ENCODE measurements at places on chromosomes 16 and 17.

- DNase-seq, result no peak
These were observed 141.7 kb downstream of the MRM1 start for GRCh38 chr17:36743130-36743529.

- no peak for DNase-seq
These were observed 4.7 kb upstream of the GPRC5C start for GRCh38 chr17:74427048-74427762.

DNA sequence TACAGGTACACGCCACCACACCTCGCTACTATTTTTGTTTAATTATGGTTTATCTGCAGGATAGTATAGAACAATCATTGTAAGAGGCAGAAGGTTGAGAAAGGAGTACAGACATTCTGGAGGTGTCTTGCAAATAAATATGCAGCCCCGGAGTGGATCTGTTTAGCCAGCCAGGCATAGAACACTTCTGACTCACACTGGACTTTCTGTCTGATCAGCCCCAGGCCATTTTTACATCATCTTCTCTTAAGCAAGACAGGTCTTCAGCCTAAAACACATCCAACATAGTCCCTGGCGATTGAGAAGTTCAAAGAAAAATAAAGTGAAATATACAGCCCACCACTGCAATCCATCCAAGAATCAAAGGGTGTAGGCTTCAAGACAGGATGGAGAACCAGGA, 81.4 kb downstream of the XYLT1 start:
- DNase-seq, result no peak

DNA sequence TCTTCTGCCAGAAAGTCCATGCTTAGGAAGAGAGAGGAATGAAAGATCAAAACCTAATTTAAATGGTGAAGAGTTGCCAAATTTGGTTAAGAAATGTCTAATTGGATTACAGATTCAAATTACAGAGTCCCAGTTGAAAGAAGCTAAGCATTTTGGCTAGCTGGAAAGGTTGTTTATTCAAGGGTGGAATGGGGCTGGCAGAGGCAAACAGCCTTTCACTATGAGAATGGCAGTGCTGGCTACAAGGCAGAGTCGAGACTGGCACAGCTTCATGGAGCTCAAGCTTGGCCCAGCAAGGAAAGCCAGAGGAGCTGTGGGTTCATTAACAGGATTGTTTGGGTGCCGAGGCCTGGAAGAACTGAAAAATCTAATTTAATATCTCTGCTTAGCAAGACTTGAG, 13.6 kb downstream of the MAP3K3 start:
- no peak for DNase-seq

DNA sequence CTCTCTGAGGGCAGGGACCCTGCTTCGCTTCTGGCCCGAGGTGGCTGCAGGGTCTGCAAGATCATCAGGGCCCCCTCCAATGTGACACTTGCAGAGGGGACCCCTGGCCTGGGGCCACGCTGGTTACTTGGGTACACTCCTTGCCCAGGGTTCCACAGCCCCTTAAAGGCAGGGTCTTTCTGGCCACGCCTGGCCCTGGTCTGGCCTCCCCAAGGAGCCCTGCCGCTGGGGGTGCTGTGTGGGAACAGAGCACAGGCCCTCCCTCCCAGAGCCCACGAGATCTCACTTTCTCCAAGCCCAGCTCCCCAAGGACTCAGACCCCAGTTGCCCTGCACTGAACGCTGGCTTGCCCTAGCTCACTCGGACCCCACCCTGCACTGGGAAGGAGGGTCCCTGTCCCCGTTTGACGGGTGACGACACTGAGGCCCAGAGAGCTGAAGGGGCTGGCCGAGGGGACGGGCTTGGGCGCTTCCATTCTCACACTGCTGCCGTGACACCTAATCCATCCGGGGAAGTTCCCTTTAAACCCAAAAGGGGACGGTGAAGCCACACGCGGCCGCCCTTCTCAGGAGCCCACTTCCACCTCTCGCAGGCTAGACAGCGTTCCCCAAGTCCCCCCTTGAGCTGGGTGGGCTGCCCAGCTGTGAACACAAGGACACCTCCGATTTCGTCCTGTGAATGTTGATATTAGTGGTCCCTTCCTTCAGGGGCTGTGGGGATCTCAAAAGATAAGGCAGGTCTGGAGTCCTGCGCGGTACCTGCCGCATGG, 26.9 kb upstream of the OSGIN1 start:
- no peak for DNase-seq

DNA sequence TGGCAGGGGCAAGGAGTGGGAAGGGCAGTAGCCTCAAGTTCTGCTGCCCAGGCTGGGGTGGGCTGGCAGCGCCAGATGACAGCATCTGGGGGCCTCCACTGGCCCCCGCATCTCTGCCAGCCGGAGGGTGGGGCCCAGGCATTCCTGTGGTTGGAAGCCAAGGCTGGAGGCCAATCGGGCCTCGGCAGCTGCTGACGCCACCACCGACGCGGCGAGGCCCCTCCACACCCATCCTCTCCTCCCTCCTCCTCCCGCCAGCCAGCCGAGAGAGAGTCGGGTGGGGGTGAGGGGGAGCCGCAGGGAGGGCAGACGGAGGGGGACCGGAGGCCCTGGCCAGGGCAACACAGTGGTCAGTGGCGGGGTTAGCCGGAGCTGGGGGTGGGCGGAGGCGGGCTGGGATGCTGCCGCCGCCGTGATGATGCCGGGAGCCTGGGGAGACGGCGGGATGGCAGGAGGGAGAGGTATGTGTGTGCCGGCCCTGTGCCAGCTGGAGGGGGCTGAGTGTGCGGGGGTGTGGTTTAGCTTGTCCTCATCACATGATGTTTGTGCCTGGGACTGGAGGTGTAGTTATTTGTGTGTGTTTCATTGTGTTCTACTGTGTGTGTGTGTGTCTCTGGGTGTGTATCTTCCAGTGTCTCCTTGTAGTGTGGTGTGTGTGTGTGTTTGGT, 36.6 kb downstream of the ARHGAP23 start:
- DNase-seq, result no peak

DNA sequence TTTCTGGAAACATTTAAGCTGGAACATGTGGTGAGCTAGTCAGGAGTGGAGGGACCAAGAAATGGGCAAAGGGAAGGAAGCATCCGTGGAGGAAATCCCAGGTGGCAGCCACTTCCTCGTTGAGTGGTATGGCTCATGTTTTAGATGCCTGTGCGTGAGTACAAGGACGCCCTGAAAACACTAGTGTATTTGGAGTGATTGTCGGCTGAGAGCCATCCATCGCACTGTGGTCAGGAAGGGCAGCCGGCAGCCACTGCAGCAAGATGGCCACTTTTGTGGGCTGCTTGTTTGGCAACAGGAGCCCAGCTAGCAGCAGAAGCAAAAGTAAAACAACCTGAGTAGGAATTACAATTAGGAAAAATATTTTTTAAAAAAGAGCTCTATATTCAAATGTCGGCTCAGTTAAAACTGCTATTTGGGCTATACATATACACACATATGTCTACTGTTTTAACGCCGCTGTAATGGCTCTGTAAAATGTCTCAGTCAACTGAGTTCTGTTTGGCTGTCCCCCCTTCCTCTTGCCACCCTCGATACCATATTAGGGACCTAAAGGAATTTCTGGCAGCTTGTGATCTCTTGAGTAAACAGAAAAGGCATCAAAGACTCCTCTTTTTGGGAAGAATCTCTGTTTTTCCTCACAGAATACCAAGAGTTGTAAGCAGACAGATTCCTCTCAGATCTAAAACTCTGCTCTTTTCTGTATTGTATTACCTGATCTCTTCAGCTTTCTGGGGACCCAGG, 39.2 kb downstream of the BRD7 start:
- no peak for DNase-seq

GRCh38 chr17:32936894-32937500, 9.0 kb downstream of the TMEM98 start:
- no peak for DNase-seq

DNA sequence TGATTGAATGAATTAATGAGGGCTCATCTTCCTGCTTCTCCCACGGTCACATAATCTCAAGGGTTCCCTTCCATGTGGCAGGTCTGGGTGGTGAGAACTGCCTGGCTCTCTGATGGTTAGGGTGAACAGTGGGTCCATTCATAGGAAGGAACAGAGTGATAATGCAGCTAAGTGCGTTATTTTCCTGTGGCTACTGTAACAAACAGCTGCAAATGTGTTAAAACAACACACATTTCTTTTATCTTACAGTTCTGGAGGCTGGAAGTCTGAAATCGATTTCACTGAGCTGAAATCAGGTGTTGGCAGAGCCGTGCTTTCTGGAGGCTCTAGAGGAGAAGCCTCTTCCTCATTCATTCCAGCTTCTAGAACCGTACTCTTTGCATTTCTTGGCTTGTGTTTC, 95.3 kb downstream of the BMERB1 start:
- no peak for DNase-seq

DNA sequence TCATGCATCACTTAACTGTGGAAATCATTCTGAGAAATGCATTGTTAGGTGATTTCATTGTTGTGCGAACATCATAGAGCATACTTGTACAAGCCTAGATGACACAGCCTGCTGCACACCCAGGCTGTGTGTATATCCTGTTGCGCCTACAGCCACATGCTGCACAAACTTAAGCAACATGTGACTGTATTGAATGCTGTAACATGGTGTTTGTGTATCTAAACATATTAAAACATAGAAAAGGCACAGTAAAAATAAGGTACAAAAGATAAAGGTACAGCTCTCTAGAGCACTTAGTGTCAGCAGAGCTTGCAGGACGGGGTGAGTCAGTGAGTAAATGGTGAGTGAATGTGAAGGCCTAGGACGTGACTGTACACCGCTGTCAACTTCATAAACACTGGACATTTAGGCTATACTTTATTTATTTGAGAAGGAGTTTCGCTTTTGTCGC, 11.9 kb downstream of the FOXK2 start:
- DNase-seq, result no peak

DNA sequence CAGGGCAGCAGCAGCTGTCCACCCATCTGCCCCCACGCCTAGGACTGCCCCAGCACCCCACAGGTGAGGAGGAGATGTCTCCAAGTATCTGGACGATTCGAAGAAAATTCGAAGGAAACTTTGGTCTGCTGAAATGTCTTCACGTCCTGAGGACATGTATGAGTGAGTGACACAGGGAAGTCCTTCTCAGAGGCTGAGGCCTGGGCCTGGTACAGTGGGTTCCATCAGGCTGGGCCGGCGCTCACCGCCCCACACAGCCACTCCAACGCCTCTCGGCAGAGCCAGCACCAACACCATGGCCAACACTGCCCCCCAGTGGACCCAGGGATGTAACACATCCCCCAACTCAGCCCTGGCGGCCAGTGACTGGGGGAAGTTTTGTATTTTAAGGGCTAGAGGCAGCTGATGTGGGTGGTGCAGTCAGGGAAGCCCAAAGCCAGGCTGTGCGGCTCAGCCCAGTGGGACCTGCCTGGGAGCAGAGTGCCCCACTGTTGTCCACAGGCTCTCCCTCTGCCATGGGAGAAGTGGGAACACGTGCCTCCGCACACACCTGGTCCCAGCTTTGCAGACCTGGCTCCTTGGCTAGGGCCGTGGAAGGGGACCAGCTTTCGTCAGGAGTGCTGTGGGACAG, 55.8 kb upstream of the FASN start:
- DNase-seq, result no peak

DNA sequence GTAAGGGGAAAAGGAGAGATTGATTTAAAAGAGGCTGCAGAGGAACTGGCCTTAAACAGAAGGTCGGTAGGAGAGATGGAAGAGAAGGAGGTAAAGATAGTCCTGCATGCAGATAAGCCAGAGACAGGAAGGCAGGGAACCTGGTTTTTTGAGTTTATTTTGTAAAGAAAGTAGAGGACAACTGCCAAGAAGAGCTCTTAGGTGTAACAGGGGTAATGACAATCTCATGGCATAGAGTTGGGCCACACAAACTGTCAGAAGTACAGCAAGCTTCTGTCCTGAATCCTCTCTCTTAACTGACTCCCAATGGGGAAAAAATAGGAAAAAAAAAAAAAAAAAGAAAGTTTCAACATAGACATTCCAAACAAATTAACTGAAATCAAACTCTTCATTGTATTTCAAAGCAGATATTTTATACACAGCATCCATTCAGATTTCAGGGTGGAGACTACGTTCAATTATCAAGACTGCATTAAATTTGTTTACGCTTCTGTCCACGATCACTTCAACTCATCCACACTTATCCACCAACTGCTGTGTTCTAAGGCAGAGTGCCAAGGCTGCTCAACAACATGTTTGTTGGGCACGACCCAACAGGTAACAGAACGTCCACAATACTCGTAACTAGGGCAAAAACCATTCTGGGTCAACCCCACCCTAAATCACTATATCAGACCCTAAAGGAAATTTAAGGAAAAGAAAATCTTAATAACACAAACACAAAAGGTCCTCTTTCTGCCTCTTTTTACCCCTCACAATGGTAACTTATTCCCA, 34.9 kb downstream of the USP31 start:
- DNase-seq, result no peak

GRCh38 chr16:31216422-31217135, at the start of gene PYDC1:
Gene PYDC1, minus strand, starts transcription at chr16:31217135. Its CDS starts 107 bp downstream, at chr16:31217028.
- DNase-seq, result no peak

DNA sequence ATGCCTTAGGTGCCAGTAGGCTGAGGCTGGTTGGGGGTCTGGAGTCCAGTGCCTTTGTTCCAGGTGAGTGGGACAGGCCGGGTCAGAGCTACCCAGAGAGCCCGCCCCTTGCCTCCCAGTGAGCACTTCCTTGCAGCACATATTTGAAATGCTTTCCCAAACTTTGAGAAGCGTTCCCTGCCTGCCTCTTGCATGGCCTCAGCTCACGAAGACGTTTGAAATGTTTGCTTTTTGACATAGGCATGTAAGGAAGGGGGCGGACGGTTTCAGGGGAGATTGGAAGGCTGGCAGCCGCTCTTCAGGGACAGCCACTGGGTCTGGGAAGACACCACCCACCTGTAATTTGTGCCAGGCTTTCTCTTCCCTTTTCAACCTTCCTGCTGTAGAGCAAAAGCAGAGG, 5.1 kb upstream of the FOXL1 start:
- no peak for DNase-seq

GRCh38 chr17:31202968-31203367, 94.1 kb downstream of the OMG start:
- DNase-seq, result no peak

DNA sequence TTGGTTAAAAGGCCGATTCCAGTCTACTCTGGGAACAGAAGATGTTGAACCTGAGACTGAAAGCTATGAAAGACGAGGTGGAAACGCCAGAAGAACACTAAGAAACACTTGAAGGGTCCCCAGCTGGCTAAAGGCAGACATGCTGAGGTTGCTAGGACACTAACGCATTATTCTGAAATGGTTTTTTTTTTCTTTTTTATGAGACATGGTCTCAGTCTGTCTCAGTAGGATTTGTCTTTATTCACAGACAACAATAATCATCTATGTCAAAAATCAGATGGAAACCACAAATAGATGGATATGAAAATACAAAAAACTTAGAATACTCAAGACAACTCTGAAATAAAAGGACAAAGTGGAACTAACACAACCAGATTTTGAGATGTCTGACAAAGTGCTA, 35.0 kb upstream of the RASD1 start:
- no peak for DNase-seq
